NB4 (cell line): ENCODE measurements at places on chromosomes 5 and 9.

GRCh38 chr5:43432486-43433375, 20.5 kb upstream of the CCL28 start:
- peak; percentile 74 for DNase-seq

DNA sequence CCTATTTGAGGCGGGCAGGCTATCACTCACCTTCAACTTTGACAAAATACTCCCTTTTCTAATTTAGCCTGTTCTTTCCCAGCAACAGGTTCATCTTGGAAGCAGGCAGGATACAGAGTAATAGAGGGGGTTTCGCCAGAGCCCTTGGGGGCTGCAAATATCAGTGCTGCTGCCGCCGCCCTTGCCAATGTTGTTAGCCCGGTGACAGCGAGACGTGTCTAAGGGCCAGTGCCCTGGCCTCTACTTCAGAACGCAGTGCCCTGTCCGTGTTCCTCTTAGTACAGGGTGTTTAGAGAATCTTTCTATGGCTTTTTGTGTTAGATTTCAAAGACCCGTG, 703 bp downstream of the FAM120AOS start:
- DNase-seq = peak; percentile 45

- DNase-seq = no peak
Measured at GRCh38 chr5:35458824-35459207, 158.8 kb upstream of the SPEF2 start.

DNA sequence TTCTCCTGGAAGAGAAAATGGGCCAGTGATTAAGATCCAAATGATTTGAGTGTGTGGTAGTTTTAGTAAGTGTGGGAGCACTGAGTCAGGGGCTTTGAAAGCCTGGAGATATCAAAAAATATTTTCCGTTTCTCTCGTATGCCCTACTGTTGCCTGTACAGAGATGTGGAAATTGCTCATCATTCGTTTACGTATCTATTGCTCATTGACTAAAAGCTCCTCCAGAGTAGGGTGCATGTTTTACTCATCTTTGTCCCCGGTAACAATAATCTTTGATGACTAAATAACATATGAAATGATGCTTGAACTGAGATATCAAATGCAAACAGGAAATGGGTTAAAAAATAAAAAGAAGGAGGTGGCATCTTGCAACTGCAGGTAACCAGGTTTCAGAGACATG, 114.2 kb upstream of the FST start:
- no peak for DNase-seq

- no peak for DNase-seq
Measured at GRCh38 chr5:126182971-126183695, 240.1 kb upstream of the GRAMD2B start.

- no peak for DNase-seq
Measured at GRCh38 chr5:72988769-72989168, 32.9 kb downstream of the FCHO2 start.

DNA sequence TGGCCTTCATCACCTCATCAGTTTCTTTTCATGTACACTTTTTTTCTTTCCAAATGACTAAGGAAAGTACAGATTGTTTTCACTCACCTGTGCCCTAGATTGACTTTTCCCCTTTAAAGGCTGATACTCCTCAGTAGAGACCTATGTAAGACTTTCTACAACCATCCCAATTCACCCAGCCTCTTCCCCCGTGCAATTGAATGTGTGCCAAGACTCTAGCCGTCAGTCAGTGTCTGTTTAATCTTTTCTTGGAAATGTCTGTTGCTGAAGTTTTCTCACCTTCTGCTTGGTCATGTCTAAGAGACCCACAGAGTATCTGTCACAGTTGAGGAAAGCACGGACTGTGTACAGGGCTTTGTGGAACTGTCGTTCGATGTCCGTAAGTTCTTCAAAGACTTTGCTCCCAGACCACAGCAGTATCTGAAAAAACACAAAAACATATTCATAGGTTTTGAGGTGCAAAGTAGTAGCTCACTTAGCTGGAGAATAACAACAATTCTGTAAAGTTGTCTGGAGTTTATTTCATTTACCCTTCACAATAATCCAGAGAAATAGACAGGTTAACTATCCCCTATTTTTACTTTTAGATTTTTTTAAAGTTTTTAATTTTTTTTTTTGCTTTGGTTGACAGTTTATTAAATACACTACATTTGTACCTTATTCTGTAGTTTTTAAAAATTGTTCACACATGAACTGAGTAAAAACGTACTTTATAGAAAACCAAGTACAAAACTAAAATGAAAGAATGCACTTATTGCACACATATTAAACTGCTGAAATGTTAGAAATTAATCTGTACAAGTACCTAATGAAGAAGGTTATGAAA, 13.6 kb downstream of the PDE6A start:
- DNase-seq = no peak

- peak; percentile 99 for DNase-seq
Measured at GRCh38 chr9:5851445-5851844, 18.5 kb upstream of the ERMP1 start.

DNA sequence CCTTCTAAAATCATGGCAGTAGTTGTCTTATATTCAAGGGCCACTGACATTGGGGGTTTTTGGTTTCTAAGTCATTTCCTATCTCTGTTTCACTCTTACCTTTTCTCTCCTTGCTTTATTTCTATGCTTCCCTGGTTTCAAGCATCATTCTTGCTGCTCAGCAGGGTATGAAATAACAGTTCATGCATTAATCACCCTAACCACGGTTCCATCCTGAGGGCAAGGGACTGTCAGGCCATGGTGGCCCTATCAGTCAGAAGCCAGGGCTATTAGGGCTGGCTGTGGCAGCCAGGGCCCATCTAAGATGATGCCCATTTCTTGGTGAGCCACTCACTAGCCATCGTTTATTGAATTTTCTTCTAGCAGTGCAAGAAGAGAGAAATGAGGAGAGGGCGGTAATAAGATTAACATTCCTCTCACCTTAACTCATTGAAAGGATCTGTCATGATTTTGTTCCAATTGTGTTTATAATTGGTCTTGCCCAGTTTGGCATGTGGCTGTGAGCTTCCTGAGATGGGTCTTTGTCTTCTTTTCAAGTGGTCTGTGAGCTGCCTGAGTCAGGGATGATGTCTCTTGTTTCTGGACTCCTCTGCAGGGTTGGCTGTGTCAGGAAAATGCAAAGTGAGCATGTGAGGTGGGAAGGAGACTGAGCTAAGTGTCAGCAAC, 45.2 kb downstream of the CYSTM1 start:
- DNase-seq = no peak

GRCh38 chr9:73844135-73844534, 653.0 kb upstream of the RORB start:
- DNase-seq = no peak

- DNase-seq = peak; percentile 64
Measured at GRCh38 chr5:31664566-31664965, 25.6 kb downstream of the PDZD2 start.

- DNase-seq = no peak
Measured at GRCh38 chr5:44390351-44390750, 1.1 kb upstream of the FGF10 start.

DNA sequence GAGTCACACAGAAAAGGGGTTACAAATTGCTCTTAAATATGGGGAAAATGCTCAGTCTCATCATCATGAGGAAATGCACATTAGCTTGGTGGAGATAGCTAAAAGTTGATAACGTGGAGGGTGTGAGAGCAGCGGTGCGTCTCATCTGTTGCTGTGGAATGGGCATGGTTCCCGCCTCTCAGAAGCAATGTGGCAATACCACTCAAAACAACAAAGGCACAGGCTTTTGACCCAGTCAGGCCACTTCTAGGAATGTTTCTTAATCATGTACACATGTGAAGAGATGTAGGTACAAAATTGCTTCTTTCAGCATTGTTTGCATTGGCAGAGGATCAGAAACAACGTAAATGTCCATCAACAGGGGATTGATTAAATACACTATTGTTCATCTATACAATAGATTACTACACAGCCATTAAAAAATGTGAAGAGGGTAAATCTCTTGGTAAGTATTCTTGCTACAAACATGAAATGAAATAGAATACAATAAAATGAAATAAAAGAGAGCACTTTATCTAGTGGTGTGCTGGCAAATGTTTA, 212.6 kb upstream of the MSX2 start:
- no peak for DNase-seq

DNA sequence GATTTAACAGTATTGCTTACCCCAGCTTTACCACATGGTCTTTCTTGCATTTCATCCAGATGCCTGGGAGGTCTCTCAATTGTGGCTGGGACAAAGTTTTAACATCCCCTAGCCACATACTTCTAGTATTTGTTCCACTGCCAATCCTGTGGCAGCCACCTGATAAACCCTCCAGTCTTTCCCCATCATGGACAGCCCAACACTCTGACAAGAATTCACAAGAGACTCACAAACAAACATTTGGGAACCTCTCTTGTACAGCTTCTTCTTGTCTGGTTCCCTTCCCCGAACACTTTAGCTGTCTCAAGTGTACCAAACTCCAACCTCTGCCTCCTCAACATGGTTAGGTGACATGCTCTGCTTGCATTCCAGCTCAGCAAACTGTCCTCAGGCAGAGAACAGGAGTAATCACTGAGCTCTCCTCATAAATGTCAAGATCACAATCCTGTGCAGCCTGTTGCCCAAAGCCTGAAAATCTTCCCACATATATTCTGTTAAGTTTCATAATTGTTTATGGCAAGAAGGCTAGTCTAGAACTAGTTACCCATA, 59.7 kb downstream of the STRBP start:
- no peak for DNase-seq
